Lower lobe of right lung (tissue), 2 donors: ENCODE measurements at places on chromosomes 7 and 10. TPM values are rescaled to one million over a fixed set of nuclear protein-coding genes. Genes with fewer than 3 reads are reported as not detected.

The HSPA12A gene
- total RNA-seq, result 8.8 TPM

The CPA2 gene
- not detected for total RNA-seq

The PLEKHS1 gene
- total RNA-seq, result 7.0 TPM

The SHTN1 gene
- total RNA-seq, result 43.1 TPM

The ATOH7 gene
- not detected for total RNA-seq

The IFIT1B gene
- not detected for total RNA-seq

The CAMK1D gene
- 22.5 TPM for total RNA-seq

The ARHGAP19 gene
- total RNA-seq, result 15.4 TPM

The DDX21 gene
- 43.4 TPM for total RNA-seq

The DEPP1 gene
- total RNA-seq, result 108 TPM

The MYL10 gene
- not detected for total RNA-seq

The XRCC2 gene
- total RNA-seq, result 0.86 TPM

The GCK gene
- 0.47 TPM for total RNA-seq

The PCLO gene
- 2.9 TPM for total RNA-seq
